ENCODE measurements at places on chromosomes 6 and 20.

- no peak for DNase-seq
These were observed 399.6 kb downstream of the PTPRT start for GRCh38 chr20:42790111-42790510.

DNA sequence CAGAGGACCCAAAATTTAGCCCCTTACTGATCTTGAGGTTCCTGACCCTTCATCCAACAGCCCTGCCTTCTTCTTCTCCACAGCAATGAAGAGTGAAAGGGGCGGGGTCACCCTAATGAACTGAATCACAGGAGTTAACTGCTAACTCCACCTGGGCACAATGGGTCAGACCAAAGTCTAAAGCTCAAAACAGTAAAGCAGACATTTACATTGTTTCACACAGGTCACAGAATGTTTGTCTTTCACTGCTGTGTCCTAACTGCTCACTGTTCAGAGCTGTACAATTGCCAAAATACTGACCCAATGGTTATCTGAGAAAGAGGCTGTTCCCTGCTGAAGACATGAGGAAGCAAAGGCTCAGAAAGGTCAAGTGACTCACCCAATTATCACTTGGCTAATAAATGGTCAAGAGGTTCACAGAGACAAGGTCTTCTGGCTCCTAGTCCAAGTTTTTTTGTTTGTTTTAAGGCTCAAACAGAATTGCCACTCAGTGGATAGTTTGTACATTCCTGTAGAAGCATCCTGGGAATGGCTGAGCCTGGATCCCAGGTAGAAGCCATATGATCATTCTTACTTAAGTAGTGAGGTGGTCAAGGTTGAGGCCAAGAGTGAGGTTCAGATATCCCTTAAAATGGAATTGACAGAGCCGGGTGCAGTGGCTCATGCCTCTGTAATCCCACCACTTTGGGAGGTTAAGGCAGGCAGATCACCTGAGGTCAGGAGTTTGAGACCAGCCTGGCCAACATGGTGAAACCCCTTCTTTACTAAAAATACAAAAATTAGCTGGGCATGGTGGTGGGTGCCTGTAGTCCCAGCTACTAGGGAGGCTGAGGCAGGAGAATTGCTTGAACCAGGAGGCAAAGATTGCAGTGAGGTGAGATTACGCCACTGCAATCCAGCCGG is 35.1 kb upstream of the FAM83C start:
- no peak for DNase-seq

DNA sequence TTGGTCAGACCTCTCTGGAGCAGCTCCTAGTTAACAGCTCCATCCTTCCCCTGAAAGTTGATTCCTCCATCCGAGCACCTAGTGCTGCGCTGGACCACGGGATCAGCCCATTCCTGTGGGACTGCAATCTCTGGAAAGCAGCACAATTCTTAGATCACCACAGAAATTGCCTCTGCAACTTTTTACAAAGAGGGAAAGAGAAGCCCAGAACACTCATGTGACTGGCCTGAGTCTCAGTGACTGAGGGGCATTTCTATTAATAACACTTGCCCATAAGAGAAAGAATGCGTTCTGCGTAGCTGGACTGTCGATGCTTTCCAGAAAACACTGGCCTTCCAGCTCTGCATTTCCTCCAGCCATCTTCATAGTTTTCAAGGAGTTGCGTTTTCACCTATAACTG is 18.3 kb downstream of the MPC1 start:
- no peak for DNase-seq

- no peak for DNase-seq
These were observed 152.2 kb downstream of the BACH2 start for GRCh38 chr6:90144396-90144795.

GRCh38 chr20:47453167-47453782 is 48.4 kb upstream of the NCOA3 start:
- DNase-seq = no peak

GRCh38 chr6:100662264-100662663 is 197.5 kb upstream of the SIM1 start:
- DNase-seq = no peak

DNA sequence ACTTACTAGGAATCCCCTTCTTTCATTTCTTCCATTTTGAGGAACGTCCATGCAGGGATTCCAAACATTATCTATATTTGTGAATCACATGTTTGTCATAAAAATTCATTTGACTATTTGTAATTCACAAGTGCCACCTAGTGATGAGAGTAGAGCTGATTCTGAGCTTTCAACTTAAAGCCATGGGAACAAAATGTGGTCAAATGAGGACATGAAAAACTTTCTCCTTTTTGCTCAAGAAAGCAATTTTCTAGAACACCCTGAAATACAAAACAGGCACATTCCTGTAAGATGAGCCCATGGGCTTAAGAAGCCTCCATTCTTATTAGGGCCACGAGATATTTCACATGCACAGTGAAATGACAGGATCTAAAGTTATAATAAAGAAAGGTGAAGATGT is 12.3 kb downstream of the MAP3K7 start:
- no peak for DNase-seq

Data from esophagus muscularis mucosa (tissue), 4 donors.